ENCODE measurements at places on chromosomes 6 and 20.
A peak's percentile ranks its signal among the peaks of the same experiment; 100 is the strongest.

GRCh38 chr6:22062807-22063408 lies 233.9 kb downstream of the PRL start:
- DNase-seq, result no peak

DNA sequence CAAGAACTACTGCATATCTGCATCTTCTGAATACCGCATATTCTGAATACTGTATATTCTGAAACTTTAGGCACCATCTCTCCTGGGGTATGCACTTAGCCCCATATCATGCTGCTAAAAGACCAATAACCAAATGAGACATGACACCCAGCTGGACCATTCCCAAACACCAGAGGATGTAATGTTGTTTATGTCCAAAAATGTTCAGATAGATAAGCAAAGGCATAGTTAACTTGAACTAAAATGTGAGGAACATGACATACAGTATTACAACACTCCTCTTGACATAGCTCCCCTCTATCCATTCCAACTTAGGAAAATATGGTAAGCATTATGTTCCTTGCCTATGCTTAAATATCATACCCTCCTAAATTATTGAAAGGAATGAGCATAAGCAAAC lies 127.3 kb downstream of the TENT5A start:
- DNase-seq, result no peak

DNA sequence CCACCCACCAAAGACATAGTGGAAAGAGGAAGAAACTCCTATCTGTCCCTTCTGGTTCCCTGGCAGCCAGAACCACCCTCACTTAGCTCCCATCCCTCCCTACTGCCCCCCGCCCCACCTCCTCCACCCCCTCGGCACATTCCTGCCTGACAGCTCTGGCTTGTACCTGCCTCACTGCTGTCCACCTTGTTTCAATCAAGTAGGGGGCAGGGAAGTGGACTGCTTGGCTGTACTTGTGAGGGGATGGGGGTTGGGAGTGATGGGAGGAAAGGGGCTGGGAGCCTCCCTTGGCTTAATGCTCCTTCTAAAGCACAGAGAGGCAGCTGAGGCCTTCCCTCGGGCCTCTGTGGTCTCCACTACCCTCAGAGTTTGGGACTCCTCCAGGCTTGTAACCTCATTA lies 22.1 kb upstream of the ZNF76 start:
- no peak for DNase-seq

DNA sequence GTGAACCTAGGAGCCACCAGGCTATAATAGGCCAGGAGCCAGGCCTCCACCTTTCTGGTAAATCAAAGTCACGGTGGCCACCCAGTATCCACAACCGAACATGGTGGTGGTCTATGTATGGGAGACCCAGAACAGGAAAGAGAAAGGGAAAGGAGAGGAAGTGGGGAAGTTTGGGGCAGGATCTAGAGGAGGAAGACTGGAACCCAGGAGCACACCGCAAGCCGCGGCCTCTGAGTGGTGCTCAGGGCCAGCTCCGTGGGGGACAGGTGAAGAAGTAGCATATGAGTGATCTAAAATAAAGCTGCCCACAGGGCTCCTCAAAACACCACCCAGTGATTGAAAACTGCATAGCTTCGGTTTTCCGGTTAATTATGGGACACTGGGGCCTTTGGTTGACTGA lies 214.8 kb downstream of the ZDHHC14 start:
- DNase-seq, result no peak

GRCh38 chr6:116036075-116036773 lies 24.5 kb downstream of the FRK start:
- no peak for DNase-seq

- DNase-seq, result peak; percentile 59
Measured at GRCh38 chr6:45677381-45678284, 299.9 kb upstream of the SUPT3H start.

DNA sequence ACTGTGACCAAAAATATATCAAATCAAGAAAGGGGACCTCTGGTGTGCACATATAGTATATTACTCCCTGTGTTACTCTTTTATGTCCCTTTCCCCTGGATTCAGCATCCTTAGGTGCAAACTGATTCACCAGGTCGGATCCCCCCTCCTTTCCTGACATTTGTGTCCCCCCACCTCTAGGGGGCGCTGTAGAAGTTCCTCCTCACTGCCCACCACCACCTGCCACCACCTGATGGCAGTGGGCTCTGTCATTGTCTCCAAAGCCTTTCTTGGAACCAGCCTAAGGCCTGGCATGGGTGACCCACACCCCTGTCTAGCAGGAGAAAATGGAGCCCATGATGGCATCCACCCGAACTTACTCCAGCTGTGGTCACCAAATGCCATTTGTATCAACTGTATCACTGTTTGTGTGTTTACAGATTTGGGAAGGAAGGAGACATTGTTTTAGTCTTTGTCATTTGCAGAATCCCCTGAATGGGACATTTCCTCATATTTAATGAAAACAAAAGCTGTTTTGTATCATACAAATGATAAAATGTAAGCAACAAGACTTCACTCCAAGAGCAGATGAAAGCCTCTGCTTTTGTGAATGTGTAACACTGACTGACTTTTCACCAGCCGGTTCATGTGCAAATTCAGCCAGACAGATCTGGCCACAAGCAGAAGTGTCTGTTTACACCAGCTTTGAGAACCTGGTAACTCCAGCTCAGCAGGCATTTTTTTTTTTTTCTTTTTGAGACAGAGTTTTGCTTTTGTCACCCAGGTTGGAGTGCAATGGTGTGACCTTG lies 66.2 kb downstream of the ARMC2 start:
- peak; percentile 17 for DNase-seq

Data from CD4-positive, alpha-beta T cell treated with Interleukin-15 for 4 hours (primary cell).